Stimulated activated CD4-positive, alpha-beta T cell treated with anti-CD3 and anti-CD28 coated beads, Interleukin-1b, Interleukin-23, amount 100 ng/mL, for 24 hours (primary cell): ENCODE measurements at places on chromosomes 6 and 20.

DNA sequence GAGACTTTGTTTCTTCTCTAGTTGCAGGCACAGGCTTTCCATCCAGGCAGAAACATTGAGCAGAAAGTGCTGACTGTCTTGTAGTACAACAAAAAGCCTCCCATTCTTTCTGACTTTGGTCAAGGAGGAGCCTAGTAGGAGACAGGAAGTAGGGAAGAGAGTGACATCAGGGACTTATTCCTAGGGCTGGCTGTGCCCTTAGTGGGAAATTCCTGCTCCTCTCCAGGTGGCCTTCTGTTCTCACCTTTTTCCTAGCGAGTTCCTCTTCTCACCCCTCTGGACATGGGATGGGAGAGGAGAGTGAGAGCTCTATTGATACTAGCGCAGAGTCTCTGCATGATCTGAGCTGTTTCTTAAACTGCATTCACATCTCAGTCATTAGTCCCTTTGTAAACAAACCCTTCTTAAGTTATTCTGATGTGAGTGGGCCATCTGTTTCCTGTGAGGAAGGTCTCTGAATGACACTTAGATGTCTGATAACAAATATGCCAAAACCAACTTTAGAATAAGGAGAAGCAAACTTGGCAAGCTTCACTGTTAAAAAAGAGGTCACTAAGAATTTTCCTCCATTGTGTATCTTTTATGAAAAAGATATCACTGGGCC, 455.0 kb downstream of the GJA1 start:
- DNase-seq = no peak

DNA sequence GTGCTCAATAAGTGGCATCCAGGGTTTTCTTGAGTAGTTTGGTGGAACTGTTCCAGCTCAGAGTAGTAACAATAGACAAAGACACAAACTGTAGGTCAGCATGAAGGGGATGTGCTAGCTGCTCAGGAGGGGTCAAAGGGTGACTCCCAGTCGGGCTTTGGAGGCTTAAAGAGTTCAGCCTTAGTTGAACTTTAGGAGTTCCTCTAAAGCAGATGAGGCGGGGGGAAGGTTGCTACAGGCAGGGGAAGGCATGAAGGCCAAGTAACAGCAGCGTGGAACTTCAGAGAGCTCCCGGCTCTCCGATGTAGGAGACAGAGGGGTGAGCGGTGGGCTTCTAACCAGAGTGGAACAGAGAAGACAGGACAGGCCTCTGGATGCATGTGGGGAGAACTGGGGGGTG, 115.5 kb upstream of the CD93 start:
- DNase-seq = no peak

- no peak for DNase-seq
Observed at GRCh38 chr20:48773837-48774418, 53.9 kb downstream of the PREX1 start.

GRCh38 chr6:139536751-139537617, 162.5 kb upstream of the CITED2 start:
- DNase-seq = no peak

- no peak for DNase-seq
Observed at GRCh38 chr20:3898639-3899038, 9.5 kb downstream of the PANK2 start.

DNA sequence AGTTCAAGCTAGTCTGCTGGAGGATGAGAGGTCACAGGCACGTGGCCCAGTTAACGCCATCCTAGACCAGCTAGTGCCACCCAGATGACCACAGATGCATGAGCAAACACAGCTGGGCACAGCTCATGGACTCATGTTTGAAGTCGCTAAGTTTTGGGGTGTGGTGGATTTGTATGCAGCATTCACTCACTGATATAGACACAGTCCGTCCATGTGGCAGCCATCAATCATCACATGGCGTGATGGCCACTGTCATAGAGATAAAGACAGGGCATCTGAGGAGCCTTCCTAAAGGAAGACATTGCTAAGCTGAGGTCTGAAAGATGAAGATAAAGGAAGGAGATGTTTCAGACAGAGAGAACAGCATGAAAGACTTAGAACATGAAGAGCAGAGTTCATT, 154.4 kb upstream of the JAG1 start:
- DNase-seq = no peak

GRCh38 chr6:36984581-36985416, 1.2 kb downstream of the MTCH1 start:
- peak; percentile 28 for DNase-seq

- DNase-seq = no peak
Observed at GRCh38 chr6:169158691-169159090, 95.0 kb downstream of the THBS2 start.

DNA sequence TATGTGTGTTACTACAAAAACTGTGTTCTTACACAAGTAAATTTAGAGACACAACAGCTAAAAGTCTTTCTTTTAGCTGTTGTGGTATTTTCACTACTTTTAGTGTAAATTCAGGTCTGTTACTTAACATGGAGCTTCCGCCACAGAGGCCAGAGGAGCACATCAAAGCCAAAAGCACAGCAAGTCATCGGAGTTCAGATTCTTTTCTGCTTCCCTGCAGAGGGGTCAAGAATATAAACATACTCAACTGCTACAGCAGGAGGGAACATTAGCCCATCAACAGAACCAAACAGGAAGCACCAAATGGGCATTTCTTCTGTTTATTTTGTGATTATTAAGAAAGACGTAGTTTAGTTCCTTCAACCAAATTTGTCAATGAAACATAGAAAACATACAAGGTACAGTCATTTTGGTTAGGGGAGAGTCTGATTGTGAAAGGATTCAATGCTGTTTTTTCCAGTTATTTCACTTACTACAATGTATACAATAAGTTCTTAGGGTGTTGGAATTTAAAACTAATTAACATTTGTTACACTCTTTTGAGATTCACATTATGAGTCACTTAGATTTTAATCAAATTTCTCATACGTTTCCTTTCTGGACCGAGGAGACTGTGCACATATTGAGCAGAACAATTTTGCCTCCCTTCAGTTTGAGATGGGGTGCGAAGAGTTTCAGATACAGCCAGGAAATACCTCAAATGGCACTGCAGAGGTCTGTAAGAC, 42.8 kb upstream of the DSE start:
- no peak for DNase-seq

DNA sequence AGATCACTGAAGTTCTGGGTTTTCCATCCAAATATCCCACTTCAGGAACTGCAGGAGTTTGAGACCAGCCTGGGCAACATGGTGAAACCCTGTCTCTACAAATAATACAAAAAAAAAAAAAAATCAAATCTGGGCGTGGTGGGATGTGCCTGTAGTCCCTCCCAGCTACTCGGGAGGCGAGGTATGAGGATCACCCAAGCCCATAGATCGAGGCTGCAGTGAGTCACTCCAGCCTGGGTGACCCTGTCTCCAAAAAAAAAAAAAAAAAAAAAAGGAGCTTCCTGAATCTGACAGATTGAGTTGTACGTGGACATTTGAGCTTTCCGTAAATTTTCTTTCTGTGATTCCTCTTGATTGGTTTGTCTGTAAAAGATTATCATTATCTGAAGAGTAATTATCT, 55.6 kb downstream of the TULP4 start:
- DNase-seq = no peak
